Testis (tissue), 5 donors: ENCODE measurements at places on chromosomes 7 and 10. TPM values are rescaled to one million over a fixed set of nuclear protein-coding genes. Genes with fewer than 3 reads are reported as not detected.

DNA sequence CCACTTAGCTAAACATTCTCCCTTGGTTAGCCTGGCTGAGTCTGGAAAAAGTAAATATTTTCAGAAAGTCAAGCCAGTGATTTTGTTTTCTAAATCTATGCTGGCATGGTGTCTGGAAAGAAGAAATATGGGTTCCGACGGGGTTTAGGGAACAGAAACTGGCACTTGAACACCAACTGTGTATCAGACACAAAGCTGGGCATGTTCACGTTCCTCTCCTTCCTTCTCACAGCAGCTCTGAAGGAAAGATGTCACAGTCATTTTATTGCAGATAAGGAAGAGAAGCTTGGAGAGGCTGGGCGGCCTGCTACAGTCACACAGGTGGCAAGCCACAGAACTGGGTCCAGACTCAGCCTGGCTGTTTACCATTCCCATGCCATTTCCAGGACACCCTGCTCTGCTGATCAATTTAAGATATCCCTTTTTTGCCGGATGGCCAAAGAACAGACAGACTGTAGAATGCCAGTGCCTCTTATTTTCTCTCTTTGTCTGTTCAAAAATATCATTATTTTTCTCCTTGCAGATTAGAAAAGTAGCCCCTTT lies 118.8 kb downstream of the HERPUD2 start:
- no peak overlapping the region for H3K27ac ChIP-seq
- no peaks in the 10 kb centered on the region for H3K27me3 ChIP-seq
- no peak overlapping the region for H3K4me3 ChIP-seq
- no peak for DNase-seq
- no peaks in the 10 kb centered on the region for H3K36me3 ChIP-seq
- H3K4me1 ChIP-seq, result no peaks in the 10 kb centered on the region

DNA sequence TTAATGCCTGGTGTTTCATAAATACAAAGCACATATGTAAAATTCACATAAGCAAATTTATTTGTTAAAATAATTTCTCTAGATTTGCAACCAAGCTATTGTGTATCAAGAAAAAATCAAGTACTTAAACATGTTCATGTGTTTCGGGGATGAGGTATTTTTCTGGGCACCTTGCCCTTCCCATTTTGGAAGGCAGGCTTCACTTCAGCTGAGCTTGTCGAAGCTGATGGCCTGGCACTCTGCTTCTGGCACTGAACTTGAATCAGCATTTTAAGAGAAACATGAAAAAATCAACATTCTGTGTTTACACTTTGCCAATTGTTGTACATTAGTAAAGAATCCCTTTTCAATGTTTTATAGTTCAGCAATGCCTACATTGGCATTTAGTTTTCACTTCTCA lies 179.1 kb upstream of the STEAP4 start:
- no peaks in the 10 kb centered on the region for H3K4me1 ChIP-seq
- DNase-seq, result no peak
- H3K27ac ChIP-seq, result no peak overlapping the region

GRCh38 chr10:88911116-88911515 lies 31.1 kb downstream of the STAMBPL1 start:
- no peak overlapping the region for H3K27ac ChIP-seq
- H3K4me1 ChIP-seq, result no peaks in the 10 kb centered on the region
- H3K27me3 ChIP-seq, result no peaks in the 10 kb centered on the region

- no peaks in the 10 kb centered on the region for H3K36me3 ChIP-seq
- H3K27ac ChIP-seq, result peak within 1 kb of the TSS; percentile 97
- H3K4me3 ChIP-seq, result peak within 1 kb of the TSS; percentile 87
- no peaks in the 10 kb centered on the region for H3K4me1 ChIP-seq
- DNase-seq, result peak; percentile 66
These were observed at the start of gene PTPN12 for GRCh38 chr7:77537136-77537777. TSS of gene PTPN12 (plus strand) at chr7:77537295. CDS start at chr7:77537547, 252 bp downstream.

- no peak for DNase-seq
- H3K27me3 ChIP-seq, result no peaks in the 10 kb centered on the region
- no peaks in the 10 kb centered on the region for H3K36me3 ChIP-seq
- H3K4me3 ChIP-seq, result no peak overlapping the region
- no peaks in the 10 kb centered on the region for H3K4me1 ChIP-seq
These were observed 30.3 kb downstream of the HACD1 start for GRCh38 chr10:17586821-17587234.

GRCh38 chr7:138649506-138649905 lies 51.7 kb downstream of the SVOPL start:
- no peaks in the 10 kb centered on the region for H3K4me1 ChIP-seq
- H3K27ac ChIP-seq, result no peak overlapping the region
- no peaks in the 10 kb centered on the region for H3K27me3 ChIP-seq
- DNase-seq, result no peak
- no peak overlapping the region for H3K4me3 ChIP-seq
- no peaks in the 10 kb centered on the region for H3K36me3 ChIP-seq

DNA sequence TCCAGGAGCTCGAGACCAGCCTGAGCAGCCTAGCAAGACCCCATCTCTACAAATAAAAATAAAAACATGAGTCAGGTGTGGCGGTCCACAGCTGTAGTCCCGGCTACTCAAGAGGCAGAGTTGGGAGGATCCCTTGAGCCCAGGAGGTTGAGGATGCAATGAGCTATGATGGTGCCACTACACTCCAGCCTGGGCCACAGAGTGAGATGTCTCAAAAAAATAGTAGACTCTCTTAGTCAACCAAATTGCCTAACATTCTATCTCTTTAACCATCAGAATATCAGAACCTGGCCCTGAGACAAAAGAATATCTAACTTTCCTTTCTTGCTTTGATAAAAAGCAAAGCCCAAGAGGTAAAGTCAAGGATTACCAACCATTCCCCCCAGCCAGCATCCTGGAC lies 35.0 kb upstream of the CUX1 start:
- H3K4me1 ChIP-seq, result peaks cover 13% of the 10 kb centered on the region
- no peaks in the 10 kb centered on the region for H3K27me3 ChIP-seq
- no peak overlapping the region for H3K27ac ChIP-seq
- H3K36me3 ChIP-seq, result no peaks in the 10 kb centered on the region
- no peak for DNase-seq

GRCh38 chr10:35739998-35740397 lies 97.9 kb upstream of the FZD8 start:
- H3K27me3 ChIP-seq, result no peaks in the 10 kb centered on the region
- no peaks in the 10 kb centered on the region for H3K36me3 ChIP-seq
- no peak for DNase-seq
- no peaks in the 10 kb centered on the region for H3K4me1 ChIP-seq
- no peak overlapping the region for H3K27ac ChIP-seq

DNA sequence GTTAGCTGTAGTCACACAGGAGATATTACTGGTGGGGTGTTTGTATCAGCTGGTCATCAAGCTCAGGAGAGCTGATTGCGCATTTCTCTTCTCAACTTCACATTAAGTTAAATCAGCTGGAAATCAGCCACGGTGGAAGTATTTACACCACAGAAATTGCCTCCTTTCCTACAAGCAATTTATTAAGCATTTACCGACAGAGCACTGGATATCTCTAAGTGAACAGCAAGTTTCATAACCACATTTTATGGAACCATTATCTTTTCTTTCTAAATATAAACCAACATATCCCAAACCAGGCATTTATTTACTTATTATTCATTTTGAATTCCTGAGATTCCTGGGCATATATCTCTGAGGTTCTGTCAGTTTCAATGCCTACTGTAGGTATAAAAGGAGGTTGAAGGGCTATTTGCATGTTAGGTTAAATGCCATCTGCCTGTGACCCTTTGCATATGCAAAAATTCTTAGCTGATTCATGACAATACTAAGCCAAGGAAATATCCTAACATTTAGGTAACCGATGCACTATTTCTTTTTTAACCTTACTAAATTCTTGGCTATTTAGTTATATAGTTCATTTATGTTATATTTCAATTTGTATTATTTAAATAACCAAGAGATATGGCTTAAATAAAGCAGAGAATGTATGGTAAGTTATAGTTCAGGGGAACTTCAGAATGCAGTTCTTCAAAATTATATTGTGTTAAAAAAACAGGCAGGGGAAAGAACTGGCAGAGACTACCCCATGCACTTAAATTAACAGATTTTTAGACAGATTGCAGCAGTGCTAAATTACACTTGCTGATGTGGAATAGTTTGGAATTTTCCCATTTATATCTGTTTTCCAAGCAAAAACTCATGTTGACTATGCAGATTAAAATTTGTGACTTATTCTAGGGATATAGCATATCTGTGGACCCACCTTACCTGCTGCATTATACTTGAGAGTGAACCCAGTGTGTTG lies 56.8 kb downstream of the DYNC1I1 start:
- H3K4me1 ChIP-seq, result no peaks in the 10 kb centered on the region
- H3K27ac ChIP-seq, result no peak overlapping the region

GRCh38 chr10:74922921-74923320 lies 96.5 kb downstream of the KAT6B start:
- H3K27ac ChIP-seq, result peak overlapping the region; percentile 67
- H3K4me1 ChIP-seq, result peaks cover 58% of the 10 kb centered on the region
- no peak for DNase-seq
- H3K27me3 ChIP-seq, result no peaks in the 10 kb centered on the region

GRCh38 chr7:123637203-123637602 lies 18.5 kb upstream of the LMOD2 start:
- no peak overlapping the region for H3K27ac ChIP-seq
- DNase-seq, result no peak
- H3K27me3 ChIP-seq, result no peaks in the 10 kb centered on the region
- H3K4me1 ChIP-seq, result no peaks in the 10 kb centered on the region

GRCh38 chr10:50595785-50596184 lies 28.0 kb downstream of the SGMS1 start:
- H3K27me3 ChIP-seq, result no peaks in the 10 kb centered on the region
- no peaks in the 10 kb centered on the region for H3K36me3 ChIP-seq
- no peak for DNase-seq
- no peak overlapping the region for H3K27ac ChIP-seq

DNA sequence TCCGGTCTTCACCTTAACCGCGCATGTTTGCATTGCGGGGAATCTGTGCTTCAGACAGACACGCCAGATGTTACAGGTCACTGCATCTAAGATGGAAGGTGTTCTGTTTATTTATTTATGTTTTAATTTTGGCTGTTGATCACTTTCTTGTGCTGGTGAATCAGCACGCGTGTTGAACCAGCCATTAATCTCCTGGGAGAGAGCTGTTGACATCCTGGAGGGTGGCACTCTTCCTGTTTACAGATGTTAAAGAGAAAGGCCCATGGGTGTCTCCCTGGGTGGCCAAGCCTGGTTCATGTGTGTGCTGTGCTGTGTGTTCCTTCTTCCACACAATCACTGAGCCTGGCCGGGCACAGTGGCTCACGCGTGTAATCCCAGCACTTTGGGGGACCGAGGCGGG lies 355.3 kb downstream of the PAXIP1 start:
- H3K4me3 ChIP-seq, result no peak overlapping the region
- no peaks in the 10 kb centered on the region for H3K36me3 ChIP-seq
- no peaks in the 10 kb centered on the region for H3K27me3 ChIP-seq
- DNase-seq, result no peak

DNA sequence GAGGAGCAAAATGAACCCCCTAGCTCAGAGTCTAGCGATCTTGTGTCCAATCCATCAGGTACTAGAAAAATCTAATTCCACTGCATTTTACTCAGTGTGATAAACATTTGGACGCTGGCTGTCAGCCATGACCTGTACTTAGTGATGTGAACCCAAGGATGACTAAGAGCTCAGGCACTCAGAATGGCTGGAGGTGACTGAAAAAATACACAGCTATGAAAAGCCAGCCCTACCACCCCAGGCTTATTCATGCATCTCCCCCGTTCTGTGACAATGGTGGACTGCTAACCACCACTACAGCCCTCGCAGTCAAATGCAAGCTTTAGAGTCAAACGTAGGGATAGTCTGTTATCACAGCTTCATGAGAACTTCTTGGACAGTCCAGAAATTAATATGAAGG lies 14.9 kb downstream of the AFAP1L2 start:
- H3K27ac ChIP-seq, result no peak overlapping the region
- H3K4me1 ChIP-seq, result no peaks in the 10 kb centered on the region
- H3K4me3 ChIP-seq, result no peak overlapping the region
- H3K36me3 ChIP-seq, result no peaks in the 10 kb centered on the region
- no peaks in the 10 kb centered on the region for H3K27me3 ChIP-seq

GRCh38 chr10:69961881-69962745 lies 90.5 kb upstream of the MACROH2A2 start:
- H3K36me3 ChIP-seq, result no peaks in the 10 kb centered on the region
- no peak overlapping the region for H3K4me3 ChIP-seq

- H3K27ac ChIP-seq, result peak overlapping the region; percentile 92
- peak; percentile 73 for DNase-seq
- H3K36me3 ChIP-seq, result no peaks in the 10 kb centered on the region
- H3K27me3 ChIP-seq, result no peaks in the 10 kb centered on the region
These were observed 27.2 kb downstream of the GTF2IRD1 start for GRCh38 chr7:74480861-74481417.

DNA sequence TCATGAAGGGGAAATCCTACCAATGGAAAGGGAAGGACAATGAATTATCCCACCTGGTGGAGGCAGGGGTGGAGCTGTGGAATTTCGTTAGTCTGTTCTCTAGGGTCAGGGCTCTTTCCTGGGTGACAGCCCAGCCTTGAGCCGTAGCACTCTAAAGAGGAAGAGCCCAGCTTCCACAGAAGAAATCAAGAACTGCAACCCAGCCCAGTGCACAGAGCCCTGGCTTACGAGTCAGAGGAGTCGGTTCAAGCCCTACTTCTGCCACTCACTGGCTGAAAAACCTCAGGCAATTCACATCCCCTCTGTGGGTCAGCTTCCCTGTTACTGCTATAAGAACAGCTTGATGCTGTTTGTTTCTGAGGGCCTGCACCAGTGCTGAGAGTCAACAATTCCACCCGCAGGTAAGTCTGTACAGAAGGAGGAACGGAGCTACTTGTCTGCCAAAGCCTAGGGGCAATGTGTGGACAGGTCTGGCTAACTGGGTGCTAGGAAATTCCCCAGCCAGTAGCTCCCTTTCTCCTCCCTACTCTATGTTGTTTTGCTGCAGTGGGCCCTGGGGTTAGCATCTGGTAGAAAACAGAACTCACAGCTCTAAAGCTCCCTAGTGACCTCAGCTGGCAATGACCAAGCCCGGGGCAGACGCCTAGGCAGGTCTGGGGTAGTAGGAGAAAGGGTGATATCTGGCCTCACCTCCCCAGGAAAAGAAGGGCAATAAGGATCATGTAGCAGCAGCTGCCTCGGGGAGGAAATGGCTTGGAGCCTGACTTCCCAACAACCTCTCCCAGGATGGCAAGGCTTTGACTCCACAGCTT lies 3.3 kb downstream of the AVPI1 start:
- H3K36me3 ChIP-seq, result no peaks in the 10 kb centered on the region
- H3K27me3 ChIP-seq, result no peaks in the 10 kb centered on the region
- DNase-seq, result peak; percentile 32
- no peak overlapping the region for H3K4me3 ChIP-seq

DNA sequence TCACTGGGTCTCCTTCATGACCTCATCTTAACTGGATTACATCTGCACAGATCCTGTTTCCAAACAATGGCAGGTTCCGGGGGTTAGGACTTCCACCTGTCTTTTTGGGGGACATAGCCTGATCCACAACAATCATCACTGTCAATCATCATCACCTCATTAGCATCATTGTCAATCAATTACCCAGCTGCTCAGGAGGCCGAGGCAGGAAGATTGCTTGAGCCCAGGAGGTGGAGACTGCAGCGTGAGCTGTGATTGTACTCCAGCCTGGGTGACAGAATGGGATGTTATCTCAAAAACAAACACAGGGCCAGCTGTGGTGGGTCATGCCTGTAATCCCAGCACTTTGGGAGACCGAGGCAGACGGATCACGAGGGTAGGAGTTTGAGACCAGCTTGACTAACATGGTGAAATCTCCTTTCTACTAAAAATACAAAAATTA lies 18.7 kb downstream of the AMZ1 start:
- no peaks in the 10 kb centered on the region for H3K4me1 ChIP-seq
- DNase-seq, result no peak
- H3K27me3 ChIP-seq, result no peaks in the 10 kb centered on the region
- no peak overlapping the region for H3K27ac ChIP-seq

LDB3 gene
- polyA plus RNA-seq, result 20.3 TPM

SLC16A12 gene
- 2.8 TPM for polyA plus RNA-seq

PLEKHS1 gene
- polyA plus RNA-seq, result 2.2 TPM

NRF1 gene
- polyA plus RNA-seq, result 16.9 TPM

MYO1G gene
- polyA plus RNA-seq, result 2.5 TPM

PLPP4 gene
- 12.6 TPM for polyA plus RNA-seq

LAMB1 gene
- polyA plus RNA-seq, result 43.1 TPM

SLC16A9 gene
- 9.8 TPM for polyA plus RNA-seq

PPP1R17 gene
- polyA plus RNA-seq, result 4.1 TPM

SEMA4G gene
- polyA plus RNA-seq, result 6.2 TPM
